Activated CD4-positive, alpha-beta T cell treated with anti-CD3 and anti-CD28 coated beads, Interleukin-2, amount 50 U/mL, for 48 hours (primary cell): ENCODE measurements at places on chromosomes 16 and 17.
A peak's percentile ranks its signal among the peaks of the same experiment; 100 is the strongest.

- no peak for DNase-seq
These were observed 42.3 kb downstream of the CRLF3 start for GRCh38 chr17:30782206-30782605.

- no peak for DNase-seq
These were observed 118.3 kb upstream of the WSCD1 start for GRCh38 chr17:5951912-5952311.

GRCh38 chr16:78209951-78210661 lies 110.7 kb downstream of the WWOX start:
- no peak for DNase-seq

GRCh38 chr16:66003201-66003600 lies 363.3 kb upstream of the CDH5 start:
- no peak for DNase-seq

DNA sequence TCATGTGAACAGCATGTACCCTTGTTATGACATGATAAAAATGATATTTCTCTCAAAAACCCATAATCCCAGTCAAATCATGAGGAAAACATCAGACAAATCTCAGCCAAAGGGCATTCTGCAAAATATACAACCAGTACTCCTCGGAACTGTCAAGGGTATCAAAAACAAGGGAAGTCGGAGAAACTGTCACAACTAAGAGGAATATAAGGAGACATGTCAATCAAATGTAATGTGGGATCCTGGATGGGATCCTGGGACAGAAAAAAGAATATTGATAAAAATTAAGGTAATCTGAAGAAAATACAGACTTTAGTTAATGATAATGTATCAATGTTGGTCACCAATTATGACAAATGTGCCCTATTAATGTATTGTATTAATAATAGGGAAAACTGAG lies 15.6 kb upstream of the CDYL2 start:
- DNase-seq, result no peak

- peak; percentile 16 for DNase-seq
These were observed 166.1 kb downstream of the PRKCA start for GRCh38 chr17:66468241-66469087.

DNA sequence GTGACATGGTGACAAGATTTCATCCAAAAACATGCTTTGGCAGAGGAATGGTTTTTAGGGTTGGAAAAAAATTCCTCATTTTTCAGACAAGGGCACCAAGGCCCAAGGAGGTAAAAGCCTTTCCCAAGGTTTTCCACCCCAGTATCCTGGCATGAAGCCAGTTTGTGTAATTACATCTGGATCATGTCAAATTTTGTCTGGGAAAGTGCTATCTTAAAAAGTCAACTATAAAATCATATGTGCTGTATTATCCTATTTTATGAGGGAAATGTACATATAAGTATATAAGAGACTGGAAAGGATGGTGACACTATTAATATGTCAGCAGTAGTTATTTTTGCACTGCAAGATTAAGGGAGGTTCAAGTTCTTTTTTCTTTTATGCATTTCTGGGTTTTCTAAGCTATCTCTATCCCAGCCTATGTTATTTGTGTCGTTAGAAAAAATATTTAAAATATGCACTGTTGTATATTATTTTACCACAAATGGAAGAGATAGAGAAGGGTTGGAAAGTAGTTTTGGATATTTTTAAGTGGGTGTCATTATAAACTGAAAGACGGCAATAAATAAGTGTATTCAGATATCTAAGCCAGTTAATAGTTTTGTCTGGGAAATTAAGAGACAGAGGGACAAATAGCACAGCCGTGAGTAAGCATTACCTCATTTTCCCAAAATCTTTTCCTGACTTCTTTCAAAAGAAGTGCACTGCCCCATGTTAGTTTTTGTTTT lies 13.5 kb upstream of the FBXO47 start:
- DNase-seq, result no peak

DNA sequence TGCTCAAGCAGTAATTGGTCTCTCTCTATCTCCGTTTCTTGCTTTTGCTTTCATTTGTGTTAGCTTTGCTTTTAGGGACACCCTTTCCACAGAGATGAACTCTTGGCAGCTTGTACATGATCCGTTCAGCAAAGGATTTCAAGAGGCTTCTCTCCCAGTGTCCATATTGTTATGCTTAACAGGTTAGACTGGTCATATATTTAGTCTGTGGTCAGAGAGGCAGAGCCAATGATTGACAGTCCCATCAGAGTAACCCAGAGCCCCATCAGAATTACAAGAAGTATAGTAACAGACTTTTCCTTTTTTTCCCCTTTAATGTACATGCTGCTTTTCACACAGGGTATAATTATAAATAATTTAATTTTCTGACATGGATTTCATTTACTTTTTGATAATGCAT lies 34.4 kb downstream of the GDPD1 start:
- no peak for DNase-seq

- peak; percentile 44 for DNase-seq
These were observed 387 bp downstream of the MSI2 start for GRCh38 chr17:57256708-57257112.

GRCh38 chr17:53687324-53687723 lies 135.4 kb upstream of the KIF2B start:
- DNase-seq, result no peak

- DNase-seq, result no peak
These were observed 109.9 kb downstream of the TANC2 start for GRCh38 chr17:63075969-63076368.

DNA sequence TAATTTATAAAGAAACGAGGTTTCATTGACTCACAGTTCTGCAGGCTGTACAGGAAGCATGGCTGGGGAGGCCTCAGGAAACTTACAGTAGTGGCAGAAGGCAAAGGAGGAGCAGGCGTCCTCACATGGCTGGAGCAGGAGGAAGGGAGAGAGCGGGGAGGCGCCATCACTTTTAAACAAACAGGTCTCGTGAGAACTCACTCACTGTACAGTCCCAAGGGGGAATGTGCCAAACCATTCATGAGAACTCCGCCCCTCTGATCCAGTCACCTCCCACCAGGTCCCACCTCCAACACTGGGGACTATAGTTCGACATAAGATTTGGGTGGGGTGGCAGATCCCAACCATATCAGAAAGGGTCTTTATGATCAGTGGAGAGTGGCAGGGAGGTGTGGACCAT lies 392.4 kb upstream of the TNRC6C start:
- DNase-seq, result no peak

DNA sequence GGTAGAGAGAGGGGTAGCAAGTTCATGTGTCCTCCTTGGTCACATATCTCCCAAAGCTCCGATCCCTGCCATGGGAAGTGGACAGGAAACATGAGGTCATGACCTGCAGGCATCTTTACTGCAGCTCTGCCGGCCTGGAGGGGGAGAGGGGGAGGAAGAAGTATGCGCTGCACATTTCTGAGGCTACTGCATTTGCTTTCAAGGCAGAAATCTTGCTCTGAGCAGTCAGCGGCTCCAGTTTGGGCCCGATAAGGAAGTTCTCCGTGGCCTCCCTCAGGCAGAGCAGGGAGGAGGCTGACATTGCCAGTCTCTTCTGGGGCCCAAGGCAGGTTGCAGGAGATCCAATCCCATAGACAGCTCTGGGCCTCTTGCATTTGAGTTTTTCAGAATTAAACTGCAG lies 1.5 kb upstream of the NHERF1 start:
- DNase-seq, result no peak

GRCh38 chr17:67386965-67387551 lies 10.0 kb downstream of the PITPNC1 start:
- peak; percentile 83 for DNase-seq

DNA sequence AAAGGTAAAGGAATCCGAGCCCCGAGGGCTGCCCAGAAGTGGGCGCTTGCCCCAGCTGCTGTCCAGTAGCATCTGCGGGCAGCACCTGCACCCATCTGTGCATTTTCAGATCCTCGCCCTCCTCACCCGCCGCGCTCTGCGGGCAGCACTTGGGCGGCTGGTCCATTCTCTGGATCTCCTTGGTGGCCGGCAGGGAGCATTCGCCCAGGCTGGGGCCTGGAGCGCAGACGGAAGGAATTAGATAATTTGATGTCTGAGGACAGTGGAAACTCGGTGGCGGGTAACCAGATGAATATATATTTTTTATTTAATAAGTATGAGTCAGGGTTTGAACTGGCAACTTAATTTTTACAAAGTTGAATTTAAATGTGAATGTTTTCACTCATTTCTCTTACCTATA lies 88.5 kb downstream of the NPIPB11 start:
- no peak for DNase-seq

DNA sequence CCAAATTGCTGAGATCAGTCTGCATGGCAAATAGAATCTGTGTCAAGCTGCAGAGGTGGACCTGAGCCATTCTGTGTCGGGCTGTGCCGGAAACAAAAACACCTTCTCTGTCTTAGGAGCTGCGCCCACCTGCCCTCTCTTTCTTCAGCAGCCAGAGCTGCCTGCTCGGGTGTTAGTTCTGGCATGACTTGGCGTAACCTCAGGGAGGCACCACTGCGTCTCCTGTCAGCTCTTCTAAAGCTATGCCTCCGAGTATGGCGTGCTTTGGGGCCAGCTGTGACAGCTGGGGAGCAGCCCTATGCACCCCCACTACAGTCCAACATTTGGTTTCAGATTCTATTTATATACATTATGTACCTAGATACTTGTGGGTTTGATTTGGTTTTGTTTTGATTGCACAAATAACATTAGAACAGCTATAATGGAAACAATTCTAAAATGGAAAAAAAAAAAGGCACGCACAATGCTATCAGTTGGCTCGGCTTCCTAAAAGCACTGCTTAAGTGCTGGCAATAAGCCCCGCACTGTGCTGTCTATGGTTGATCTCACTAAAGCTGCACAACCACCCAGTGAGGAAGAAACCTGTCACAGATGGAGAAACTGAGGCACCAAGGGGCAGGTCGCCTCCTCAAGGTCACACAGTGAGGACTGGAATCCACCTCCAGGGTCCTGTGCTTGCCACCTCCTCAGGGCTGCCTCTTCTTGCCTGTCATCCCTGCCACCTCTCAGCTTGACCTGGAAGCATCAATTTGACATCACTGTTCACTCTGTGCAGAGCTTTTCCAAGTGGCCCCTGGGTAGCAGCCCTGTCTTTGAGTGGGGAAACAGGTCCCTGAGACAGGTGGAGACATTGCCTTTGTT lies 18.7 kb upstream of the ADGRG1 start:
- DNase-seq, result peak; percentile 77

DNA sequence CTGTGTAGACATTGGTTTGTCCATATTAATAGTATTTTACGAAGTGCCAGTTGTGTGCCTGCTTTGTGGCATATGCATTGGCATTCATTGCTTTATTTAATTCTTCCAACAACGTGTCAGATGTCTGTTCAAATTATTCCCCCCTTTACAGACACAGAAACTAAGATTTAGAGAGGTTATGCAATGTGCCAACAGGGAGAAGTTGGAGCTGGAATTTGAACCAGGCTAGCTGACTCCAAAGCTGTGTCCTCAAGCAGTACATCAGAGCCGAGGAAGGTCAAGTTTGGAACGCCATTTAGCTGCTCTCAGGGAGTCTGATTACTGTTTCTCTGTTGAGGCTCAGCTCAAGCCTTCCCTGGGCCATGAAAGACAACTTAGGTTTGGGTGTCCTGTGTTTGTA lies 232.3 kb downstream of the WWOX start:
- DNase-seq, result no peak

DNA sequence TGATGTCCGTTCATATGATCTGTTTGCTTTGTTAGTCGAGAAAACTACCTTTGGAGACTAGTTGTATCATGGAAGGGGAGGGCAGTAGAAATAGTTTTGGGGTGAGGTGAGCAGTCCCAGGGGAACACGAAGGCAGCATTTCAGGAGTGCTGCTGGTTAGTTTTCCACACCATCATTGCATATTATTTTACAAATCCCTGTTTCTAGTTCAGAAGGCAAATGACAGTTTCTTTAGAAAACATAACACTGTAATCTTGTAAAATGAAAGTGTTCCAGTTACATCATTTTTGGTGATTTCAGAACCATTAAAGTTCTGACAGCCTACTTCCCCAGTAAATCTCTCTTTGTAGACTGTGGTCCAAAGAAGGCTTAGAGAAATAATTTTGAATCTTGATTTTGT lies 25.4 kb downstream of the BANP start:
- no peak for DNase-seq

GRCh38 chr17:64145375-64145750 lies 15.4 kb upstream of the ERN1 start:
- no peak for DNase-seq

GRCh38 chr17:17462048-17462824 lies 14.6 kb upstream of the MED9 start:
- no peak for DNase-seq

DNA sequence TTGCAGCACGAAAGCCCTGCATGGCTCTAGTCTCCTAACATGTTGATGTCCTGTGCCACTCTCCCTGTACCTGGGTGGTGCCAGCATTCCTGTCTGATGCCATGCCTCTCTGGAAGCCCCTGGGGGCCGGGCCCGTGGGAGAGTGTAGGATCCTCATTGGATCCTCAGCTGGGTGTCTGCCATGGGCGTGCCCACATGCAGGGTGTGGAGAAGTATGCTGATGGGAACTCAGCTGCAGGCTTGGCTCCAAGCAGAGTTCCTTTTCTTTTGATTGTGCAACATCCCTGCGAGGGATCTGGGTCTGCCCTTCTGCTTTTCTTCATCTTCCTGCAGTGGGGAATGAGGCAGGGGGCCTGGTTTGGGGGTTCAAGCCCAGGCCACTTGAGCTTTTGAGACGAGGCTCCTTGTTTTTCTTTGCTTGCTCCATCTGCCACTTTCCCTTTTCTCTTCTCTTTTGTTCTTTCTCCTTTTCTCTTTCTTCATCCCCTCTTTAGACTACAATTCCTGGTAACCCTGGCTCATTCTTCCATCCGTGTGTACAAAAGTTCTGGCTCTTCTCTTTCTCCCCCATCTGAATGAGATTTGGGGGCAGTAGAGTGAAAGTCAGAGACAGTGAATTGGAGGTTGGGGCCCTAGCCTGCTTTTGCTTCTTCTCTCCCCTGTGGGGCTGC lies 32.9 kb downstream of the KSR1 start:
- no peak for DNase-seq

GRCh38 chr16:85750827-85751697 lies at the start of gene C16orf74:
Gene C16orf74, minus strand, starts transcription at chr16:85751096. Its CDS starts 15,879 bp downstream, at chr16:85735217.
- DNase-seq, result no peak

DNA sequence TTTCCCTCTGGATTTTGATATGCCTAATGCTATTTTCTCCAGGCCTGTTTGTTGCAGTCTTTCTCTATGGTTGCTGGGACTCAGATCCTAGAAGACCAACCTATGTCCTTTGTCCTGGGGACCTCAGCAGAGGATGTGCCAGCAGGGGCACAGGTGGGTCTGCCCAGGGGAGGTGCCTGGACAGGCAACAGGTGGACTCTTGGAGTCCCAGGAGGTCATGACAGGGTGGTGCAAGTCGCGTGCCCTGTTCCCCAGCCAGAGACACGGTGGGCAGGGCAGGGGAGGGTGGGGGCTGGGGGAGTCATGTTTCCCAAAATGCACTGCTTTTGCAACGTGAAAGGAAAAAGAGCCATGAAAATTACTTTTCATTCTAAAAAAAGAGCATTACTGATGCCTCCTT lies 26.3 kb upstream of the PLLP start:
- DNase-seq, result no peak
